ENCODE measurements at places on chromosomes 2 and 18. TPM values are rescaled to one million over a fixed set of nuclear protein-coding genes. Genes with fewer than 3 reads are reported as not detected.

Gene MRO
- total RNA-seq: 0.18 TPM

DNA sequence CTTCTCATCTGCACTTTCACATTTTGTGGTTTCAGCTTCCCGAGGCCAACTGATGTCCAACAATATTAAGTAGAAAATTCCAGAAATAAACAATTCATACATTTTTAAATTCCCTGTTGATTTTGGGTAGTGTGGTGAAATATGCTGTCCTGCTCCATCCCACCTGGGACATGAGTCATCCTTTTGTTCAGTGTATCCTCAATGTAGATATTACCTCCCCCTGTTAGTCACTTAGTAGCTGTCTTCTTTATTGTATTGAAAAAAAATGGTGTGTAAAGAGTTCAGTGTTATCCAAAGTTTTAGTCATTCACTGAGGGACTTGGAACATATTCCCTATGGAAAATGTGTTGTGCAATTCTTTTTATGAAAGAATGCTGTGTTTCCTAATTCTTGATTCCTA lies 348.1 kb downstream of the SOCS6 start:
- no peak overlapping the region for H3K4me3 ChIP-seq
- no peak overlapping the region for H3K27ac ChIP-seq
- H3K27me3 ChIP-seq: no peaks in the 10 kb centered on the region
- H3K36me3 ChIP-seq: no peaks in the 10 kb centered on the region
- no peaks in the 10 kb centered on the region for H3K4me1 ChIP-seq
- no peak for DNase-seq

- no peak for DNase-seq
- H3K27ac ChIP-seq: no peak overlapping the region
- no peak overlapping the region for H3K4me3 ChIP-seq
- H3K27me3 ChIP-seq: no peaks in the 10 kb centered on the region
- no peaks in the 10 kb centered on the region for H3K4me1 ChIP-seq
These were observed 39.6 kb downstream of the THADA start for GRCh38 chr2:43556256-43556655.

- H3K36me3 ChIP-seq: no peaks in the 10 kb centered on the region
- no peak overlapping the region for H3K27ac ChIP-seq
- no peaks in the 10 kb centered on the region for H3K27me3 ChIP-seq
- DNase-seq: no peak
These were observed 281.5 kb downstream of the ICOS start for GRCh38 chr2:204218040-204218439.

DNA sequence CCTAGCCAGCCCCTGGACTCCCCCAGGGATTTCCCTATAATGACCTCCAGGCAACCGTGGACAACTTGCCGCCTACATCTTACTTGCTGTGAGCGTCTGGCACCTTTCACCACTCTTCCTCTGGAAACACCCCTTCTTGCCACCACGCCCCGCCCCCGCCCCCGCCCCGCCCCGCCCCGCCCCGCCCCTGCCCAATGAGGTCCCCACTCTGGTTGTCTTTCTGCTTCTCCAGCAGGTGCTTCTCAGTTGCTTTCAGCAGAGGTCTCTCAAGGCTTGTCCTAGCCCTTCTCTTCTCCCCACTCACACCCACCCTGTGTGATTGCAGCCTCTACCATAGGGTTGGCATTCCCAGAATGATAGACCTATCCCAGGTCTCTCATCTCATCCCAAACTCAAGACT lies 214.5 kb downstream of the EN1 start:
- H3K27ac ChIP-seq: no peak overlapping the region
- H3K4me3 ChIP-seq: no peak overlapping the region
- H3K27me3 ChIP-seq: no peaks in the 10 kb centered on the region

DNA sequence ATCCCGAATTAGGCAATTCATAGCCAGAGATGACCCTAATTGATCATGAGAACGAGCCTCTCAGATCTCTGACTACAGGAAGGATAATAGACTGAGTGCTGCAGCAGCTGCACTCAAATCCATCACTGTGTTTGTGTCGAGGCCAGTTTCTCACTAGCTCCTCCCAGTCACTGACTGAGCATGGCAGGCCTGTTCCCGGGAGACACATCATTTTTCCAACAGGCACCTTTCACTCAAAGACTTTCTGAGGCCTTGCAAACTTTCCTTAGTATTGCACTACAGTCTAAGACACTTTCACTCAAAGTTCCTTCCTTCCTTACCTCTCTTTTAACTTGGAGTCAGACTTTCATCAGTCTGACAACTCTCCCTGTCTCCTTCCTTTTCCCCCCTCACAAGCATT lies 13.7 kb downstream of the SOS1 start:
- no peak overlapping the region for H3K4me3 ChIP-seq
- H3K27ac ChIP-seq: peak overlapping the region; percentile 43
- H3K4me1 ChIP-seq: peaks cover 9% of the 10 kb centered on the region
- no peaks in the 10 kb centered on the region for H3K36me3 ChIP-seq
- no peak for DNase-seq

DNA sequence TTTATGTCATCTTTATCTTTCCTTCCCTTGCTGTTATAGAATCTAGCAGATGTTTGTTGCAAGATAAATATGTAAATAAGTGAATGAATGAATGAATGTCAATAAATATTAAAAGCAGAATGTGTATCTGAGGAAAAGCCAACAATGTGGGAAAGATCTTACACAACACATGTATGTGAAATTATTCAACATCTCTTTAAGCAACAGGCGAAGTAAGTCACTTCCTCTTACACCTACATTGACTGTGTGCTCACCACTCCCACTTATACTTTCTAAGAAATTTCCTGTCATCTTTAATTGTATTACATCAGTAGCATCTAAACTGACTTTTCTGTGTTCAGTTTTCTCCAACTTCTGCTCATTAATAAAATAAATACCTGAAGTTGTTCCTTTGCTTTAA lies 43.0 kb downstream of the RAD51AP2 start:
- no peaks in the 10 kb centered on the region for H3K4me1 ChIP-seq
- H3K36me3 ChIP-seq: no peaks in the 10 kb centered on the region
- no peaks in the 10 kb centered on the region for H3K27me3 ChIP-seq
- no peak for DNase-seq
- H3K4me3 ChIP-seq: no peak overlapping the region
- no peak overlapping the region for H3K27ac ChIP-seq

Gene ABCG8
- not detected for total RNA-seq

GRCh38 chr18:40075616-40076015 lies 1879.4 kb upstream of the PIK3C3 start:
- no peak overlapping the region for H3K4me3 ChIP-seq
- H3K4me1 ChIP-seq: no peaks in the 10 kb centered on the region
- H3K36me3 ChIP-seq: no peaks in the 10 kb centered on the region
- DNase-seq: no peak
- H3K27me3 ChIP-seq: no peaks in the 10 kb centered on the region

DNA sequence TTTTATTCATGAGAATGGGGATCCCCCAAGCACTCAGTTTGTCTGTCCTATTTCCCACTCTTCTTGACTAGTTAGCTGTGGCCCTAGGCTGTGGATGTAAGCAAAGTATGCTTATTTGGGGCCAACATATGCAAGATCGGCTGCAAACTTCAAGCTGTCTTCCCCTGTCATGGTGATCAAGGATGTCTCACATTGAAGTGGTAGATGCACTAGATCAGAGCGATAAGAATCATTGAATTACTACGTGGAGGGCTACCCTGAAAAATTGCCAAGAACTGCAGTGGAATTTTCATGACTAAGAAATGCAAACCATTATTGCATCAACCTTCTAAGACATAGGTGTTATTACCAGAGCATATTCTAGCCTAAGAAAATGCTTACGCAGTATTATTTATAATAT lies 527.4 kb downstream of the RNF144A start:
- DNase-seq: no peak
- H3K36me3 ChIP-seq: no peaks in the 10 kb centered on the region
- H3K4me3 ChIP-seq: no peak overlapping the region
- H3K27ac ChIP-seq: no peak overlapping the region
- H3K27me3 ChIP-seq: no peaks in the 10 kb centered on the region
- H3K4me1 ChIP-seq: no peaks in the 10 kb centered on the region

GRCh38 chr2:215745331-215745730 lies 268.0 kb downstream of the MREG start:
- H3K36me3 ChIP-seq: no peaks in the 10 kb centered on the region
- DNase-seq: no peak
- H3K4me1 ChIP-seq: no peaks in the 10 kb centered on the region
- no peaks in the 10 kb centered on the region for H3K27me3 ChIP-seq
- no peak overlapping the region for H3K4me3 ChIP-seq
- H3K27ac ChIP-seq: no peak overlapping the region

Gene KIAA2012
- not detected for total RNA-seq

DNA sequence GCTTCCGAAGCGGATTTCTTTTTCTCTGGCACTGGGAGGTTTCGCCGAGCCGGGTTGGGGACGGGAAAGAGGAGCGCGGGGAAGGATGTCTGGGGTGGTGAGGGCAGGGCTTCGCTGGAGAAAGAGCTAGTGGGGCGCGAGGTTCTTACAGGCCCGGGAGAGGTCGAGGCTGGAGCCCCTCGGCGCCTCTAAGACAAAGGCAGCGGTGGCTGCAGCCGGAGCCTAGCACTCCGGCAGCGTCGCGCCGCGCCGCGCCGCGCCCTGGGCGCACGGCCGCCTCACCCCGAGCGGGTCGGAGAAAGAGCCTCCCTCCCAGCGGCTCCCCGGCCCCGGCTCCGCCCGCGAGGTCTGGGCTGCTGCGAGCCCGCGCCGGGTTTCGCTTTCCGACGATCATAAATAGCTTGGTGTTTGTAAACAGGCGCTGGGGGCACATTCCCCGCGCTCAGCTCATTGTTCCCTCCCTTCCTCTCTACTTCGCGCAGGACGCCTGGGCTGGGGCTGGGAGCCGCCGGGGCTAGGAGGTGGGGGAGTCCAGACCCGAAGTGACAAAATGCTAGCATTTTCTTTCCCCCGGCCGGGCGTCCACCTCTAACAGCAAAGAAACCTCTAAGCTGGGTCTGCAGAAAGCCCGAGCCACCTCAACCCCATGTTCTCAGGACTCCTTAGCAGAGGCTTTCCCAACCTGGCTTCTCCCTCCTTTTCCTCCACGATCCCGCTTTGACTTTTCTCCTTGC lies 813 bp upstream of the MEIS1 start:
- H3K4me3 ChIP-seq: peak overlapping the region; percentile 96
- DNase-seq: peak; percentile 31
- no peaks in the 10 kb centered on the region for H3K4me1 ChIP-seq
- peak overlapping the region; percentile 89 for H3K27ac ChIP-seq
- H3K27me3 ChIP-seq: no peaks in the 10 kb centered on the region
- no peaks in the 10 kb centered on the region for H3K36me3 ChIP-seq

GRCh38 chr2:1033069-1033468 lies 82.4 kb downstream of the SNTG2 start:
- no peak overlapping the region for H3K27ac ChIP-seq
- H3K4me1 ChIP-seq: no peaks in the 10 kb centered on the region
- DNase-seq: no peak
- H3K4me3 ChIP-seq: no peak overlapping the region

Gene C1QL2
- not detected for total RNA-seq

Gene GPR45
- not detected for total RNA-seq

Gene PROKR1
- not detected for total RNA-seq

DNA sequence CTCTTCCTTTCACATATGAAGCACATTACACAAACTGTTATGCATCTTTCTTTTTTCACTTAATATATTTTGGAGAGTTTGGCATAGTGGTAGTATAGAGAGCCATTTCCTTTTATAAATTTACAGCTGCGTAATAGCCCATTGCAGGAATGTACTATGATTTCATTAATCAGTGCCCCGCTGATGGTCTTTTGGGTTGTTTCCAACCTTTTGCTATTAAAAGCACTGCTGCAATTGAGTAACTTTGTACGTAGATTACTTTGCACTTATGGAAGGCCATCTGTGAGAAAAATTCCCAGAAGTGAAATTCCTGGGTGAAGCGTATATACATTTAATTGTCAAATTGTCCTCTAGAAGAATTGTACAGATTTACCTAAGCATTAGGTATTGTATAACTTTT lies 565.3 kb upstream of the ZNF804A start:
- no peak for DNase-seq
- no peak overlapping the region for H3K27ac ChIP-seq
- no peaks in the 10 kb centered on the region for H3K27me3 ChIP-seq
- no peaks in the 10 kb centered on the region for H3K4me1 ChIP-seq
- no peaks in the 10 kb centered on the region for H3K36me3 ChIP-seq
- H3K4me3 ChIP-seq: no peak overlapping the region

Gene MOGAT1
- total RNA-seq: not detected

DNA sequence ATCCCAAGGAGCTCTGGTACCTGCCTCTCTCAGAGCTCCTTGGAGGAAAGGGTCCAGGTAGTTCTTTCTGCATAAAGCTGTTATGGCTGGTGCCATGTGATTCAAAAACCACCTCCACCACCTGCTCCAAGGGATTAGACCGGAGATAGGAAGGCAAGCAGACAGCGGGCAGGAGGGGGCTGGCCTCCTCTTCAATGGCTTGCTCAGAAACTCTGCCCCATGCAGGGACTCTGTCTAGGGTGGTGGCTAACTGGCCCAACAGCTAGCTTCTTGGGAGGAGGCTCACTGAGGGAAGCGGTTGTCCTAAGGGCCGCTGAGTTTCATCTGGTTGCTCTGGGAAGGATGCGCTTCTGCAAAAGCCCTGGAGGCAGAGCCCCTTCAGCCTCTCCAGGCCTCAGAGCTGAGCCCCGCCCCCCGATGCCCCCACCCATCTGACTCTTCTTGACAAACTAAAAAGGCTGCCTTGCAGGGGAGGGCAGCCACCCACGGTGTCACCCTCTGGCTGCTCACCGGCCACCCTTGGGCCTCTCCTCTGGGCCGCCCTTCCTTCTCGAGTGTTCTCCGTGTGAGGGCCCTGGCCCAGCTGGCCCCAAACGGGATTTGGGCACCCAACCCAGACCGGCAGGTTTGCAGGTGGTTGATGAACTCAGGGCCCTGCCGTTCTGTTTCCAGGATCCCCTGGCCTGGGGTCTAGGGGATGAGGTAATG lies 90.2 kb downstream of the MCFD2 start:
- H3K27ac ChIP-seq: no peak overlapping the region
- no peak for DNase-seq
- peaks cover 12% of the 10 kb centered on the region for H3K4me1 ChIP-seq
- H3K36me3 ChIP-seq: no peaks in the 10 kb centered on the region
- no peaks in the 10 kb centered on the region for H3K27me3 ChIP-seq

Gene FZD7
- total RNA-seq: 9.4 TPM

DNA sequence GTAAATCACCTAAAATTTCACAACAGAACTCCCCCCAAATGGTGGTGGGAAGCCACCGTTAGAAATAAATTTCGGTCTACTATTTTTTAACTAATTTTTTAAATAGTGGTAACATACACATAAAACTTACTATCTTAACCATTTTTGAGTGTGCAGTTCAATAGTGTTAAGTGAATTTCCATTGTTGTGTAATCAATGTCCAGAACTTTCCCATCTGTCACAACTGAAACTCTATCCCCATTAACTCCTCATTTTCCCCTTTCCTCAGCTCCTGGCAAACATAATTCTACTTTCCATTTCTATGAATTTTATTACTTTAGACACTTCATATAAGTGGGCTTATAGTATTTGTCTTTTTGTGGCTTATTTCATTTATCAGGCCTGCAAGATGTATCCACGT lies 34.1 kb upstream of the HNMT start:
- H3K27ac ChIP-seq: no peak overlapping the region
- H3K27me3 ChIP-seq: no peaks in the 10 kb centered on the region
- H3K4me1 ChIP-seq: no peaks in the 10 kb centered on the region
- H3K36me3 ChIP-seq: no peaks in the 10 kb centered on the region

All from gastrocnemius medialis (tissue), 4 donors.